ENCODE measurements at places on chromosomes 5 and 9.
A peak's percentile ranks its signal among the peaks of the same experiment; 100 is the strongest.

DNA sequence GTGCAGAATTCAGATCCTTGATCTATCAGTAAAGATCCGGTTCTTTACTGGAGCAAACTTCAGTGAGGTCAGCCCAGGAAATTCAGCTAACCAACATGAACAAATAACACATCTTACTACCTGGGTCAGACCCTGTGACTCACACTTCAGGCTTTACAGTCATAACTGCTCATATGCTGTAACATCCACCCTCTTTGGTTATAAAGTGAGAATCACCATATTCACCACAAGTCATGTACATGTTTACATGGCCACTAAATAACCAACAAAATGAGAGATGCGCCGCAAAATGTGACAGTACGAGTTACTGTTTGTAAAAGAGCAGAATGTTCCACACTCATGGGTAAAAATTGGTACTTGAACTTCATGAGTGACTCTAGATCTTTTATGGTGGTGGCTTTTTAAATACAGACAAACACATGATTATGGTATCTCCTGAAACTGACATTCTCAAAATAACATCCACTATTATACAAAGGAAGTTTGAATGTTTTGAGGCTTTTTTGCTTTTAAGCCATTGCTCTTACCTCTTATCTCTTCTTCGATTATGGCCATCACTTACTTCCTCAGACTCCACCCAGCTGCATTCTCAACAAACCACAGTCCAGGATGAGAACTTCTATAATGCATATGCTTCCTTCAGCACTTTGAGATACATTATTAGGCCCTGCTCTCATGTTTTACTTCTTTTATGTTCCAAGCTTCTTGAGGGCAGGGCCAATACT is 516.6 kb downstream of the RAB3C start:
- DNase-seq = peak; percentile 95

GRCh38 chr5:117803533-117803932 is 1184.8 kb downstream of the DTWD2 start:
- DNase-seq = peak; percentile 47

DNA sequence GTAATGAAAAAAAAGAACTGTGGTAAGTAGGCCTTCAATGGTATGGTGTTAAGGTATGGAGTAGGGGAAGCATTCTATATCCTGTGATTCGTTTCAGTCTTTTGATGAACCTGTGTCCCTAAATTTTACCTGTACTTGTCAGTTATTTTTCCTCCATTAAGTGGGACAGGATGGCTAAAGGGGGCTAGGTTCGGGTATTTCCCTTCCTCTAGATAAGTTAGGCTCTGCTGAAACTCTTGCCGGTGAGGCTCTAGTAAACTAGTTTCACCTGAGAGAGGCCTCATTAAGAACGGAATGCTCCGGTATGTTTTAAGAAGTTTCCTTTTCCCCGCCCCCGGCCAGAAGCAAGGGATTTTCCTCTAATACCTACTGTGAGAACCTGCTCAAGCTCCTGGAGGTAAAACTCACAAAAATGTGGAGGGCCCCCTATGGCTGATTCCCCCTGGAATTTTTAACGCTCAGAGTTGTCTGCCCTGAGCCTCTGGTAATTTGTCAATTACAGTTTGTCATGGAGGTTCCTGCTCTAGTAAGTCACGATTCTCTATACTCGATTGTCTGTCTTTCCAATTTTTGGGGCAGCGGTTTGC is 87.7 kb downstream of the MACIR start:
- no peak for DNase-seq

DNA sequence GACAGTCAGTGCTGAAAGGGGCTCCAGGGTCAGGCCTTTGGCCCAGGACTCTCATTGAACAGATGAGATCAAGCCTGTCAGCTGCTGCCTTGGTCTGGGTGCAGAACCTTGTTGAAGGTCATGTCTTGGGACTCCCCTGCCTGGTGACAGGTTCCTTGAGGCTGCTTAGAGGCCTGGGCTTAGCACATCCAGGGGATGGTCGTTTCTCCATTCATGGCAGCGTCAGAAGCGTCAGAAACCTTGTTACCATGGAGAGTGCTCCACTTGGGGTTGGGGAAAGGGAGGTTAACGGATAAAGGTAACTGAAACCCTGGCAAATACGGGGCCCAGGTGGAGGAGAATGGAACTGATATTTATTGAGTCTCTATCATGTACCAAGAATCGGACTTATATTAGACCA is 8.8 kb downstream of the ARPC5L start:
- no peak for DNase-seq

DNA sequence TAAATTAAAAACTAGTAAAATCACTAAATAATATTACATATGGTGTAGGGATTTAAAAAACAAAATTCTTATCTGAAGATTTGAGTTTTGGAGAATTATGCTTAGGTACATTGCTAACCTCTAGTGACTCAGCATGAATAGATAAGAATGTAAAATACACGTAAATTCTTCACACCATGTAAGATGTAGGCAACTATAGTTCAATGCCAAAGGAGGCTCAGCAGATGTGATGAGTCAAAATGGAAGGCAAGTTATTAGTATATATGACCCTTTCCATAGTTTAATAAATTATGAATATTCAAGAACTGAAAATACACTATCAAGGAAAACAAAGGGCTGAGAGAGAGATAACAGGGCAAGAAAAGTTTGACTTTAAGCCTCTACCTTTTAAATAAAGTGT is 79.0 kb downstream of the MRPS30 start:
- no peak for DNase-seq

DNA sequence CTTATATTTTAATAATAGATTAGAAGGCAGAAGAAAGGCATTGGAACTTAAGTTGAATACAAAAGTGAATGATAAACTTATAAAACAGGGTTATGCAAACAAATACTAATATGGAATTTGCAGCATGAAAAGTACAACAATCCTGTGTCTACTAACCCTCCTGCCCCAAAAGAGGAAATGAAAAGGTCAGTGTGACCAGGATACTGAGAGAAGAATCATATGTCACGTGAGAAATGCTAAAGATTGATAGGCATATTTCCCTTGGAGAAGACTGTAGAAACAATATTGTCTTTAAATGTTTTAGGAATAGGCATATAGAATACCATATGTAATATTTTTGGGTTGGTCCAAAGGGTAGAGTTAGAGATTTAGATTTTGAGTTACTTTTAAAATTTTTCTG is 3.8 kb downstream of the WDR36 start:
- DNase-seq = no peak

GRCh38 chr9:19630760-19631159 is 158.1 kb downstream of the SLC24A2 start:
- no peak for DNase-seq

DNA sequence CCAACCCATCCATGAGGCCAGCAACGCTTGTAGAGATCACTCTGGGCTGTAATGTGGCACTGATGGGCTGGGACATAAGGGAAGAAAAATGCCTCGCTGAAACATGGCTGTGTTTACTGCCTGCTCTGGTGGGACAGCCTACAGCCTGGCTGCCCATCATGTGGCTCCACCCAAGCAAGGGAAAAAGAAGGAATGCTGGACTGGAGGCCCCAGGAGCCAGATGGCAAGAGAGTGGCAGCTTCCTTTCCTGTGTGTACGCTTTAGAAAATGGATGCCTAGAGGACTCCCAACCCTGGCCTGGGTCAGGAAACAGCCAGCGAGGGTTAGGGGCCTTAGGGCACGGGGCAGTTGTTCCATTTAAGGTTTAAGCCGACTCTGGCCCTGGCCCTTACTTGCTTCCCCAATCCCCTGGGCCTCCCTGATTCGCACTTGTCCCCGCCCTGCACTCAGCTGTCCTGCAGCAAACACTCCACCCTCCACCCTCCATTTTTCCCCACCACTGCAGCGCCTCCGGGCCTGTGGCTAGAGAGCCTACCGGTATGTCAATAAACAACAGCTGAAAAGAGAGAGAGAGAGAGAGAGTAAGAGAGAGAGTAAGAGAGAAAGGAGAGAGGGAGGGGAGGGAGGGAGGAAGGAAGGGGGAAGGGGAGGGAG is 819.4 kb downstream of the SEMA5A start:
- no peak for DNase-seq

DNA sequence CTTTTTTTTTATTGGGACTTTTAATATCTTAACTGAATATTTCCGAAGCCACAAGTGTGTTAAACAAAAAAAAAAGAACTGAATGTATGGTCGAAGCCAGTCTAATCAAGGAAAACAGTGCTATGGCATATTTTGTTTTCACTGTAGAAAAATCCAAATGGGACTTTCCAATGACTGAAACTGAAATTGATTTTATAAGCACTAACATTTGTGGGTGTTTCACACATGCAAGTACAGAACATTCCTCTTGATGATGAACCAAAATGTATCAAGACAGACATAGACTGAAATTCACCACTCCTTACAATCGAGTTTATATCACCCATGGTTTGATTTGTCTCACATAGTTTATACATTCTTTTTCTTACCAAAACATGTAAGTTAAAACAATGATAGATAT is 1026.8 kb downstream of the CDH18 start:
- no peak for DNase-seq

GRCh38 chr9:130983359-130983670 is 25.7 kb upstream of the LAMC3 start:
- no peak for DNase-seq

DNA sequence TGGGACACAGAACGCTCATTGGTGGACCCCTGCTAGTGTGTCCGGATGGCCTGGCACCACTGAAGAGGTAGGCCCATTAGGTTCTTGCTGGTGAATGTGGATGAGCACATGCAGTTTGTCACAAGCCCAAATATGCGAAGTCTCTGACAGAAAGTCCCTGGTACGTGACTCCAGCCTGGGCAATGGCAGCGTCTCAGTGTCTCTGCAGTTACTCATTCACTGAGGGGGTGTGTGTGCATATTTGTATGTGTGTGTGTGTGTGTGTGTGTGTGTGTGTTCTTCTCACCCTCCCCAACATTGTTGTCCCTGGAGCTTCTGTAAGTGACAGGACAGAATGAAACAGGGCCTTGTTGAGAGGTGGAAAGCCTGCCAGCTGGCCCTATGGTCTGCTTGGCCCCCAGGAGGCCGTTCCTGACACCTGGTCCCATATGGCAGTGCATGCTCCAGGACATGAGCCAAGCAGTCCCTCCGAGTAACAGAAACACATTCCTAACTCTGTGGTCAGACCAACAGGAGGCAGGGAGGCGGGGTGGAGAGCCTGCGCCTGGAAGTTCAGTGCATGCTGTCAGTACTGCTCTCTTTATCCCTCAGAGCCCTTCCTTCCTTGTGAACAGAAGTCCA is 169.9 kb downstream of the SLC28A3 start:
- peak; percentile 98 for DNase-seq

DNA sequence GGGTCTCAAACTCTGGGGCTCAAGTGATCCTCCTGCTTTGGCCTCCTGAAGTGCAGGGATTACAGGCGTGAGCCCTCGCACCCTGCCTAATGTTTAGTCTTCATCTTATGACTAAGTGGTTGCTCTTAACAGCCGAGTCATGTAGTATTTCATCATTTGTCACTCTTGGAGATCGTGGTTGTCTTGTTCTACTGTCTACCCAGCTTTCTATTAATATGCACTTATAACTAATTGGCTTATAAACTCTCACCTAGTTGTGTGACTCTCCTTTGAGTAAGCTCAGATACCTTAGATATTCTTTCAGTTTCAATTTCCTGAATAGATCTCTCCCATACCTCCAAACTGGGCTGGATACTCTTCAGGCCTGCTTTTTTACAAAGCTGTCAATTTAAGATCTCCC is 19.9 kb downstream of the SLC44A1 start:
- peak; percentile 40 for DNase-seq

DNA sequence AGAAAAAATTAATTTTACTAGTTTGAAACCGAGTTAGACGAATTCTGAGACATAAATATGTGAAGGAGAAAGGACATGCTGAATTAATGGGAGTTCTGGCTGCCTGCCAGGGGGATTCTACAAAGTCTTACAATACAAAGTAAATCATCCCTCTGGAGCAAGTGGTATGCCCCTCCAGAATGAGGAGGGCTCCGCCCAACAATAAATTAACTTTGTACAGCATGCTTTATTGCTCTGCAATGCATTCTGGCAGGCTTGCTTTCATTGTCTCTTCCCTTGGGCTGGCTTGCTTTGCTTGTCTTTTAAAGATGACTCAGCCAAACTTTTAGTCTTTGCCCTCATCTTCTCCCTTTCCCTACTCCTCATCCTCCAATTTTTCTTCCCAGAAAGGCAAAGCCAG is 11.7 kb upstream of the PCDHB1 start:
- DNase-seq = no peak

- no peak for DNase-seq
Observed at GRCh38 chr5:56449071-56449640, 216.0 kb upstream of the ANKRD55 start.

DNA sequence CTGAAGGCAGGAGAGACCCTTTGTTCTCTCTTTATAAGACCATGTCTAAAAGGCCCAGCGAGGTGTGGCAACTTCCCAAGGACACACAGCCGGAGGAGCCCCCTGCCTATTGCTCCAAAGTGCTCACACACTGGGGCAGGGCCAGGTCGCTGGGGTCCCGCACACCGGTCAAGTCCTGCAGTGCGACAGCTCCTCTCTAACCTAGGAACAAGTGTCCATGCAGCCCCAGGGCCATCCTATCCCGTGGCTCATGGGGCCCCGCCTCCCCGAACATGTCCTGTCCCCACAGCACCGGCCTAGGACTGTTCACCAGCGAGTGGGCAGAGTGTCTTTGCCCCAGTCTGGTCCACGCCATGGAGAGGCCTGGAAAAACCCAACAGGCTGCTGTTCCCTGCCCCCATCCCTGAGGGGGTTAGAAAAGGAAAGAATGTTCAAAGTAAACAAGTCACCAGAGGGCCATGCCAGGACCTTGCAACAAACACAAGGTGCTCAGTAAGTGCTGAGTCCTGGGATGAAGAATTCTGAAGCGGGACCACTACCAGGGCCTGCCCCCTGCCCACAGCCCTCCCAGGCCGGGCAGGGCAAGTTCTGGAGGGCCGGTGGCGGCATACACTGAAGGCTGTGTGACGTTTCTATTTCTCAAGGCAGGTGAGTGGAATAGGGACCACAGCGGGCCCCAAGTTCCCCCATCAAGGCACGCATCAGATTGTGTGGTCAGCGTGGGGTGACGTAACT is 938 bp downstream of the NINJ1 start:
- peak; percentile 45 for DNase-seq

GRCh38 chr9:3962496-3962895 is 337.4 kb downstream of the GLIS3 start:
- DNase-seq = peak; percentile 75
